HCT116 (cell line): ENCODE measurements at places on chromosomes 7 and 10.

GRCh38 chr7:34747176-34747781 is 89.3 kb downstream of the NPSR1 start:
- no peak for DNase-seq

- no peak for DNase-seq
Observed at GRCh38 chr10:31153161-31153560, 121.5 kb upstream of the ZNF438 start.

- DNase-seq: no peak
Observed at GRCh38 chr7:142749218-142749993, at the start of gene PRSS1. Gene PRSS1 (plus strand): TSS chr7:142749472. CDS start chr7:142749485, 13 bp downstream.

DNA sequence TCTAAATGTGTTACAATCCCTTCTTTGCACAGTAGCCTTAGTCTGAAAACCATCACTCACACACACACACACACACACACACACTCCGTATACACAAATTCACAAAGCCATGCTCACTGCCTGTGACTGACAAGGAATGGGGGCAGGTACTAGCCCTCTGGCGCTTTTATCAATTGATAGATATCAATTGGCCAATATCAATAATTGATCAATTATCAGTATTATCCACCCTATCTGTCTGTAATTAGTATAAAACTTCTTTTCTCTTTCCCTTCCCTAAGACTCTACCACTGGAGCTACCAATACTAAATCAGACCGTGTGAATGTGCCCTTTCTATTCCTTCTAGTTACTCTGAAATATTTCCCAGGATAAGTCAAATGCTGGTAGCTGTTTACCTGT is 2.1 kb downstream of the DENND11 start:
- DNase-seq: no peak

GRCh38 chr7:86932038-86932512 is 127.4 kb downstream of the ELAPOR2 start:
- DNase-seq: no peak

DNA sequence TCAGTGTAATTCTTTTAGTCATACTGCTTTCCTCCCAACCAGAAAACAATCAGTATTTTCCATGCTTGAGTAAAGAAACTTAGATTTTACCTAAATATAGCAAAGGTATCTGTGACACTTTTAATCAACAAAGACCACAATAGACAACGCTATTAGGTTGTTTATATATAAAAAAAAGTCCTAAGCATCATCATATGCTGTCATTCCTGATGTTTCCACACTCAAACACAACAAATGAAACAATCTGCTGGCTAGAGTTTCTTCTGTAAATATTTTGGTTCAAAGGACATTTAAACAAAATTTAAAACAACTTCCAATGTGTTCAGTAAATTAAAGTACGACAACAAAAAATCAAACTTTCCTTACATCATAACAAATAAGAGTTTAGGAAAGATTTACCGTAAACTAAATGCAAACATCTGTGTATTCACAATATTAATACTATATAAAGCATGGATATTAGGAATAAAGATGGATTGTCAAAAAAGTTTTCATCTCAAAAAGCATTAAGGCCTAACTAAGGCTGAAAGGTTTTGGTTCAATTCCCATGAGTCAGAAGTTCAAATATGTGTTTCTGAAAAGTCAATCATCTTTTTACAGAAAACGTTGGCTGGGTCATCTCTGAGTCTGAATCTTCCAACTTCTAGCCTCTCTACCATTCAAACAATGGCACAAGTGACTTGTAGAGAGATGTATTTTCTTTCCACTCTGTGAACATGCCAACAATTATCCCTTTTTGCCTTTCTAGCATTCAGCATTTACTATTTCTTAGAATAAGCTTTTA is 157.1 kb downstream of the CRPPA start:
- no peak for DNase-seq

DNA sequence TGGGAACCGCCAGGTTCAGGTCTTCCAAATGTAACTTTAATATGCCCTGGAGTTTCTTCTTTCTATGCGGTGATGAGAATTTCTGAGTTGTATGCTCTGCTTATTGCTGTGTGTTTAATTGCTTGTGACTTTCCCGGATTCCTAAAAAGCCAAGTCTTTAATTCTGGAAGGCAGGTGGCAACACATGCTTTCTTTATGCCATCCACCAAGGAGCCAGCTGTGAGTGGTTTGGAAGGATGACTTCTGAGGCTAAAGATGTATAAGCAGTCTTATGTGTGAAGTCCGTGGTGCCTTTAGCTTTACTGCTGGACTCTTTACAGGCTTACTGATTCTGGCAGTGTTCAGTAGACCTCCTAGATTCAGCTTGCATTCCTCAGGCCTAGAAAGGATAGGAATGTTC is 3.1 kb downstream of the SDK1 start:
- DNase-seq: no peak

GRCh38 chr10:75126277-75126676 is 14.8 kb downstream of the SAMD8 start:
- DNase-seq: no peak

GRCh38 chr10:110499796-110500514 is 2.2 kb downstream of the DUSP5 start:
- DNase-seq: no peak

GRCh38 chr10:11525503-11525902 is 85.9 kb downstream of the USP6NL start:
- no peak for DNase-seq

DNA sequence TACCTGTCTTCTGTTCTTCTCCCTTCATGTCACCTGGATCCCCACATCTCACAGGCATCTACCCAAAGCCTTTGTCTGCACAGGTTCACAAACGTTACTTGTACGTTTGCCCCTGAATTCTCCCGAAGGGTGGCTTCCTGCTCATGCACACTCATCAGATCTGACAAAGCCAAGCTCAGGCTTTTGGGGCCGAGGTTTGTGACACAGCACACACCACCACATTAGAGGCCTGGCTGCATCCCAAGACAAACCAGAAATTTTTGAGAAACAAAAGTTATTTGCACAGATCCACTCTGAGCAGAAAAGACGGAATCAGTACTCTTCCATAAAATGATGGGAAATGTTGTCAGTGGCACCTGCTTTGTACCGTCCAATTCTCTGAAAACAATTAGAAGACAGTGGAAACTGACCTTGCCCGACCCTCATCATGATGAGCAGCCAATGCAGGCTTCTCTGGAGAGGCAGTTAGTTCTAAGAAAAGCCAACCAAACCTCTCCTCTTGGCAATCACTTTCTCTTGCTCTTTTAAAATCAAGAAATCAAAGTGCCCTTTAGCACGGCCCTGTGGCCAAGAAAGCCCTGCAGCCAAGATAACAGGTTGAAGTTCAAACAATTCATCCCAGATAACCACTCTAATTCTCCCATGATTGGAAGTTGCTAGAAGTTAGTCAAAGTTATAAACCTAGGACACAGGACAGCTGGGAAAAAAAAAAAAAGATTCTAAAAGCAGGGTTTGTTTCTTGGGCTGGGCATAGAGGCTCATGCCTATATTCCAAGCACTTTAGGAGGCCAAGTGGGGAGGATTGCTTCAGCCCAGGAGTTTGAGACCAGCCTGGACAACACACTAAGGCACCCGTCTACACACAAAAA is 13.6 kb upstream of the SVIL start:
- DNase-seq: no peak

- no peak for DNase-seq
Observed at GRCh38 chr7:18393465-18394118, 102.0 kb upstream of the HDAC9 start.

GRCh38 chr7:149823191-149823630 is 15.0 kb upstream of the ZNF862 start:
- no peak for DNase-seq

DNA sequence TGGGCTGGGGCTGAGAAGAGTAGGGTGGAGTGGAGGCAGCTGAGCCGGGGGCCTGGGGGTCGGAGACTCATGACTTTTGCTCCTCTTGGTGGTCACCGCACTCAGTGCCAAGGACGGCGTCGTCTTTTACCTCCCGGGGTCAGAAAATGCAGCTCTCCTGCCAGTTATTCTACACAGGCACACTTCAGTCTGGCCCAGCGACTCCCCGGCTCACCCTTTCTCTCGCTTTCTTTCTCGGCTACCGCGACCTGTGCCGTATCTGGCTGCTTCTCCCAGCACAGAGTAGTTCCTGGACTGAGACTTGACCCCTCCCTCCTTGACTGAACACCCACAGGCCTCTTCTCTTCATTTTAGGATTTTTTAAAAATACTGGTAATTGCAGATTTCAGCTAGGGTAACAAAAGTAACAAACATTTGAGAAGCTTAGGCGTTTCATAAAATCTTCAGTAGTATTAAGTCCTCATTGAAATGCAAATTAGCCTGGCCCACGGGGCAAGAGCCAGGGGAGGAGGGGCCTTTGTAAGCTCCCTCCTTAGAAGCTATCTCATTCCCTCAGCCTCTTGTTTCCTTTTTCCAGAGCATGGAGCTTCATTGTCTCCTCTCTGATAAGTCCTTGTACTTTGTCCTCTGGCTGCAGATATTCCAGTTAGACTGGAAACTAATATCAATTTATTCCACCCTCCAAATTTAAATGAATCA is 1.1 kb upstream of the PRLHR start:
- no peak for DNase-seq
